ENCODE measurements at places on chromosomes 16 and 17. TPM values are rescaled to one million over a fixed set of nuclear protein-coding genes. Genes with fewer than 3 reads are reported as not detected.

GRCh38 chr17:54439816-54440215 is 460.8 kb upstream of the TOM1L1 start:
- no peak for DNase-seq

DNA sequence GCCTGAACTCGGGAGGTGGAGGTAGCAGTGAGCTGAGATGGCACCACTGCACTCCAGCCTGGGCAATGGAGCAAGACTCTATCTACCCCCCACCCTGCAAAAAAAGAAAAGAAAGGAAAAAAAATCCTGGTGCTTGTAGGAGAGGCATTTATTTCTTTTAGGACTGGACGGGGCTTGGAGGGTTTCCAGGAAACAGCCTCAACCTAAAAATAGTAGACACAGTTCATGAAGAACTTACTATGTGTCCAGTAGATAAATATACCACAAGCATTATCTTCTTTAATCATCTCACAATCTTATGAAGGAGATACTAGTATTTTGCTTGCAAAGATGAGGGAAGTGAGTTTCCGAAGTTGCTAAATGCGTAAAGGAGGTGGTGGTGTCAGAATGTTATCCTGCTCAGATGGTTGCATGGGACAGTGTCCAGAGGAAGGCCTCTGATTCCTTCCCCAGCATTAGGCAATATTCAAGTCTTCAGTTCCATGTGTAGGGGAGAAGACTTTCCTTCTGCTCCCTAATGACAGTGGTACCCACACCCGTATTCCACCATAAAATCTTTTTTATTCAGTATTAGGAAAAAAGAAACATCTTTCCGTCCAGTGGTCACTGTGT is 263.2 kb downstream of the WWOX start:
- DNase-seq: no peak

- no peak for DNase-seq
Measured at GRCh38 chr16:6155271-6155670, 1057.7 kb upstream of the EEF2KMT start.

Gene ZNF778
- total RNA-seq: 9.5 TPM

Gene CNGB1
- total RNA-seq: 0.16 TPM

Gene RAB40B
- total RNA-seq: 9.8 TPM

GRCh38 chr17:68531252-68531651 is 19.0 kb downstream of the PRKAR1A start:
- DNase-seq: no peak

DNA sequence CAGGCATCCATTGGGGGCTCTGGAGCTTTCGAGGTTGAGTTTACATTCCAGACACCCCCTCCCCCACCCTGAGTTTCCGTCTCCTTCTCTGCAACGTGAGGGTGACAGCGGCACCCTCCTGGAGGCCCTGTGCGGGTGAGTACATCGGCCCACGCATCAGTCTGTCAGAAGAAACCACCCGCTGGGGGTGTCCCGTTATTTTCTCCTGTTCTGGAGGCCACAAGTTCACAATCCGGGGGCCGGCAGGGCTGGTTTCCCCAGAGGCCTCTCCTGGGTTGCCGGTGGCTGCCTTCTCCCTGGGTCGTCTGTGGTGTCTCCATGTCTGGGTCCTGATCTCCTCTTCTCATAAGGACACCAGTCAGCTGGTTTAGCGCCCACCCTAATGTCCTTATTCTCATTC is 35.7 kb downstream of the GSE1 start:
- DNase-seq: no peak

GRCh38 chr16:47519996-47520679 is 59.0 kb downstream of the PHKB start:
- DNase-seq: no peak

- no peak for DNase-seq
Measured at GRCh38 chr17:37494971-37495370, 5.3 kb downstream of the DUSP14 start.

Gene CHST5
- not detected for total RNA-seq

Gene PAQR4
- total RNA-seq: 4.5 TPM

Gene KIF2B
- not detected for total RNA-seq

DNA sequence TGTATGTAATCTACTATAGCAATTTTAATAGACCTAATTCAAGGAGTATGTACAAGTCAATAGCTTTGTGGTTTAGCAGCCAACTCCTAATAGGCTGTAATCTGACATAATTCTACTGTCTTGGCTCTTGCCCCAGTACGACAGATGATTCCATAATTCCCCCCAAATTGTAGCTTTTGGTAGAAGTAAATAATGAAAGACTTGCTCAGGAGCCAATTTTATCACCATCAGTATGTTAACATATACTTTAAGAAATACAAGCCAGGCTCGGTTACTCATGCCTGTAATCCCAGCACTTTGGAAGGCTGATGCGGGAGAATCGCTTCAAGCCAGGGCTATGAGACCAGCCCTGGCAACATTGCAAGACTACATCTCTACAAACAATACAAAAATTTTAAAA is 53.9 kb downstream of the AP2B1 start:
- no peak for DNase-seq

GRCh38 chr17:4573669-4574068 is 10.7 kb upstream of the SMTNL2 start:
- DNase-seq: no peak

GRCh38 chr17:6140188-6140587 is 70.0 kb downstream of the WSCD1 start:
- DNase-seq: no peak

- DNase-seq: no peak
Measured at GRCh38 chr17:79187186-79187585, 112.6 kb downstream of the ENGASE start.

All from urinary bladder (tissue), 4 donors.